Bone marrow (tissue), 2 donors: ENCODE measurements at places on chromosomes 2 and 18.

DNA sequence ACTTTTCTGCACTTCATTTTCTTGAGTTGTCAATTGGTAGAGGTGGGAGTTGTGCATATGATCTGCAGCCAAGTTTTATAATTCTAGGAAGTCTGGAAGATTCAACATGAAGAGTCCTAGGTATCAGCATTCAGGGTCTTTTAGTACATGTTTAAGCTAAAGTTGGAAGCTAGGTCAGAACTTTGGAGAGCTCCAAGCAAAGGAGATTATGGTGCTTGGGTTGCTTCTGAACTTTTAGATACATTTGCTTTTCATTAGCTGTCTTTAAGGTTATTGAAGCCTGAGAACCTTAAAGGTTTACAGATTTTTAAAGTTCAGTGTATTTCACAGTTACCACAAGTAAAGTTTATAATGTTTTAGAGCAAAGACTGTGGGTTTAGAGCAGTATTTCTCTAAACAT is 85.5 kb downstream of the EPC2 start:
- no peak for DNase-seq

- DNase-seq = no peak
Measured at GRCh38 chr2:228986961-228987360, 284.1 kb downstream of the PID1 start.

- no peak for DNase-seq
Measured at GRCh38 chr2:114046866-114047435, 157.1 kb downstream of the ACTR3 start.

- DNase-seq = peak; percentile 87
Measured at GRCh38 chr18:63161761-63162195, 157.8 kb downstream of the BCL2 start.

DNA sequence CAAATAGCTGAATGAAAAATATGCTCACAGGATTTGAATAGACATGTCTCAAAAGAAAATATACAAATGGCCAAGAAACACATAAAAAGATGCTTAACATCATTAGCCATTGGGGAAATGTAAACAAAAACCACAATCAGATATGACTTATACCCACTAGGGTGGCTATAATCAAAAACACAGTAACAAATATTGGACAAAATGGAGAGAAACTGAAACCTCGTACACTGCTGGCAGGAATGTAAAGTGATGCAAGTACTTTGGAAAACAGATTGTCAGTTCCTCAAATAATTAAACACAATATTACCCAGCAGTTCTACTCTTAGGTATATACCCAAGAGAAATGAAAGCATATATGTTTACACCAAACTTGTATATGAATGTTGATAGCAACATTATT is 213.0 kb downstream of the PHLPP1 start:
- DNase-seq = no peak

DNA sequence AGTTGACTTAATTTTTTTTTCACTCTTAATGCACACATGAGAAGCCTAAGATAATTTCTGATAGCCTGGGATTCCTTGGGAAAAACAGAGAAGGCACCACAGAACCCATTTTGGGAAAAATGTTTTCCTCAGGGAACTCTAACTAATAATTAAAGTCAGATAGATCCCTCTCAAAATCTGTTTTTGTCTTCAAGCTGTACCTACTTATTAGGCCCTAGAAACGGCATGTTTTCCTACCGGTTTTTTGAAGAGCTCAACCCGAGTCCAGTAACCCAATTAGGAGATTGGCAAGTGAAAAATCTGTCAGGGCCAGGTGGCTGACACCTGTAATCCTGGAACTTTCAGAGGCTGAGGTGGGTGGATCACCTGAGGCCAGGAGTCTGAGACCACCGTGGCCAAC is 16.1 kb upstream of the PDK1 start:
- no peak for DNase-seq
